Liver (tissue), 10 donors: ENCODE measurements at places on chromosomes 7 and 10. TPM values are rescaled to one million over a fixed set of nuclear protein-coding genes. Genes with fewer than 3 reads are reported as not detected.

DNA sequence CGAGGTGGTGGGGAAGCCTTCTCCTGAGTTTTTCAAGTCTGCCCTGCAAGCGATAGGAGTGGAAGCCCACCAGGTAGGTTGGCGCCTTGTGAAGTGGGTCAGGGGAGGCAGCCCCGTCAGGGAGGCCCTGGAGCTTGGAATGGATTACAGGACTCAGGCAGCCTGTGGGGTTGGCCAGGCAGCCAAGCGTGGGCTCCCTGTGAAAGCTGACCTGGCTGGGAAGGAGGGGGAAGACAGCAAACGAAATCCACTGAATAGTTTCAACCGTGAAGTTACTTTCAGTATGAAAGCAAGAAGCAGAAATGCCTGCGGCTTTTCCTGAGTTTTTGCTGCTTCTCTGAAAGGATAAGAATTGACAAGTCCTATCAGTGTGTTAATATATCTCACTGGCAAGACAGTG is 36.4 kb downstream of the LHPP start:
- no peak for DNase-seq

The OGDHL gene
- total RNA-seq, result 5.2 TPM

GRCh38 chr7:691361-692045 is 35.0 kb upstream of the DNAAF5 start:
- DNase-seq, result no peak

The CLDN3 gene
- 3.6 TPM for total RNA-seq

DNA sequence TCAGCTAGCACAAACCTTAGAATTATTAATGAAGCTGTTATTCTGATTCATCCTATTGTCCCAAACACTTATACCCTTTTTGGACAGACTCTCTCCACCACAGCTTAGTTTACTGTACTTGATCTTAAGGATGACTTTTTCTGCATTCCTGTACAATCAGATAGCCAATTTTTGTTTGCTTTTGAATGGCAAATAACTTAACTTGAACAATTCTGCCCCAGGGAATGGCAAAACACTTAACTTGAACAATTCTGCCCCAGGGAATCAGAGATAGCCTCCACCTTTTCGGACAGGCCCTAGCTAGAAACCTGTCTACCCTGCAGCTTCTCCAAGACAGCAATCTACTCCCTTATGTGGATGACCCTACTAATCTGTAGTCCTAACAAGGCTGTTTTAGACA is 668.0 kb upstream of the LRRTM3 start:
- no peak for DNase-seq

GRCh38 chr10:72056113-72056512 is 32.2 kb downstream of the SPOCK2 start:
- DNase-seq, result no peak

The LRRTM3 gene
- not detected for total RNA-seq

DNA sequence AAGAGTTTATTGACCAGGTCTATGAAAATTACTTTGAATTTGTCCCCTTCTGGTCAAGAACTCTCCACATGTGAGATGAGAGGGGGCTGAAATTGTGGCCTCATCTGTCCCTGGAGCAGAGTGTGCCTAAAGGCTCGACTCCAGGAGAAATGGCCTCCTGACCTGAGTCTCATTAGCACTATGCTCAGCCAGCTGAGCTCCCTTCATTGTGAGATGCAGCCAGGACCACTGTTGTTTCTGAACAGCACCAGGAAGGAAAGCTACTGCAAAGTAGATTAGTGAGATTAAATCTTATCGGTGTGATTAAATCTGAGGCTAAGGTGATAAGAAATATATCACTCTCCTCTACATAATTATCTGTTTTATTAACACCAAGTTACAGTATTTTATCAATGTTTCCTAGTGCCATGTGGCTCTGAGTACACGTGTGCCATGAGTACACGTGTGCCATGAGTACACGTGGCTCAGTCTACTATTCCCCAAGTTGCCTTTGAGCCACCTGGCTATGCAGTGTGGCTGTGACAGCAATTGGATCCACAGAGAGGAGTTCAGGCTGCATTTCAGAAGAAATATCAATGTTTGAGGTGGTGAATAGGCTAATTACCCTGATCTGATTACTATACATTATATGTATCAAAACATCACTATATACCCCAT is 126.9 kb downstream of the IPMK start:
- DNase-seq, result no peak

DNA sequence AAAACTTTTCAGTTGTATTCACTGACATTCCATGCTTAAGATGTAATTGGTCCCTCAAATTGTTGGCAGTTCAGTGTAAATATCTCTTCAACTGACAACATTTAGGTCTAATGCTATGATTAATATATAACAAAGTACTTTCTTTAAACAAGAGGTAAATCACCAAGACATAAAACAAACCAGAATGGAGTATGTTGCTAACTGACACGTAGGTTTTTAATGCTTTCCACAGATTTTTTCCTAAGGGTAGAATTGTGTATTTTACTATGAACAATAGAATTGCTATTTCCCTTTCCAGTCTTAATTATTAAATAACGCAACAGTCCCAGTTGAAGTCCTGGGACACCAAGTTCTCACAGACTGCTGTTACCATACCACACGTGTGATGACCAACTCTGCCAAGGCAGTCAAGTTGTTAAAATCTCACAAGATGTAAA is 4.1 kb downstream of the JCAD start:
- no peak for DNase-seq

- no peak for DNase-seq
Measured at GRCh38 chr7:103116991-103117390, 31.9 kb downstream of the NAPEPLD start.

- no peak for DNase-seq
Measured at GRCh38 chr7:102914585-102914984, 1.8 kb downstream of the LRRC17 start.

The GPR15LG gene
- total RNA-seq, result not detected

The AKR1C8 gene
- not detected for total RNA-seq

The HOXA7 gene
- total RNA-seq, result under 0.01 TPM

DNA sequence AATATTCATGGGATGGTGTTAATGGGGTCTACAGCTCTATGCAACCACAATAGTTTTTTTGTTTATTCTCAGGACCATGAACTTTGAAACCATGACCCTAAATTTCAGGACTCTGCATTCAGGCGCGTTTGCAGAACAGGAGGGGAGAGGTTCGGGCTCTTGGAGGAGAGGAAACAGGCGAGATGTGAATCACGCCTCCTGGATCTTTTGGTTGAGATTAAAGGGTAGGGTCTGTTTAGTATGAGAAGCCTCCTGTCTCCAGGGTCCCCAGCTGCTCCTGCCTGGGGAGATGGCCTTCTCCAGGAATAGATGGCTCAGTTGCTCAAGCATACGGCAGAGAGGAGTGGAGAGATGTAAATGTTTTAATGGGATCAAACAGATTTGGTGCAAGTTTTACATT is 18.2 kb downstream of the TLL2 start:
- no peak for DNase-seq

The FAM185A gene
- total RNA-seq, result 20.7 TPM

DNA sequence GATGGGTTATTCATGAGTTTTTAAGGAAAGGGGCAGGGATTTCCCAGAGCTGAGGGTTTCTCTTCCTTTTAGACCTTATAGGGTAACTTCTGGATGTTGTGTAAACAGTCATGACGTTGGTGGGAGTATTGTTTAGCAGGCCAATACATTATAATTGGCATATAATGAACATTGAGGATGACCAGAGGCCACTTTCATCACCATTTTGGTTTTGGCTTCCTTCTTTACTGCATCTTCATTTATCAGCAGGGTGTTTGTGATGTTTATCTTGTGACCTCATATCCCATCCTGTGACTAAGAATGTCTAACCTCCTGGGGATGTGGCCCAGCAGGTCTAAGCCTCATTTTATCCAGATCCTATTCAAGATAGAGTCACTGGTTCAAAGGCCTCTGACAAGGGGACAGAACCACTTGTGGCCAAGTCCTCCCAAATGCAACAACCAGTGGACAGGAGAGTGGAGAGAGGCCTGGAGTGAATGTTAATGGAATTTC is 77.3 kb upstream of the RPA3 start:
- DNase-seq, result no peak

DNA sequence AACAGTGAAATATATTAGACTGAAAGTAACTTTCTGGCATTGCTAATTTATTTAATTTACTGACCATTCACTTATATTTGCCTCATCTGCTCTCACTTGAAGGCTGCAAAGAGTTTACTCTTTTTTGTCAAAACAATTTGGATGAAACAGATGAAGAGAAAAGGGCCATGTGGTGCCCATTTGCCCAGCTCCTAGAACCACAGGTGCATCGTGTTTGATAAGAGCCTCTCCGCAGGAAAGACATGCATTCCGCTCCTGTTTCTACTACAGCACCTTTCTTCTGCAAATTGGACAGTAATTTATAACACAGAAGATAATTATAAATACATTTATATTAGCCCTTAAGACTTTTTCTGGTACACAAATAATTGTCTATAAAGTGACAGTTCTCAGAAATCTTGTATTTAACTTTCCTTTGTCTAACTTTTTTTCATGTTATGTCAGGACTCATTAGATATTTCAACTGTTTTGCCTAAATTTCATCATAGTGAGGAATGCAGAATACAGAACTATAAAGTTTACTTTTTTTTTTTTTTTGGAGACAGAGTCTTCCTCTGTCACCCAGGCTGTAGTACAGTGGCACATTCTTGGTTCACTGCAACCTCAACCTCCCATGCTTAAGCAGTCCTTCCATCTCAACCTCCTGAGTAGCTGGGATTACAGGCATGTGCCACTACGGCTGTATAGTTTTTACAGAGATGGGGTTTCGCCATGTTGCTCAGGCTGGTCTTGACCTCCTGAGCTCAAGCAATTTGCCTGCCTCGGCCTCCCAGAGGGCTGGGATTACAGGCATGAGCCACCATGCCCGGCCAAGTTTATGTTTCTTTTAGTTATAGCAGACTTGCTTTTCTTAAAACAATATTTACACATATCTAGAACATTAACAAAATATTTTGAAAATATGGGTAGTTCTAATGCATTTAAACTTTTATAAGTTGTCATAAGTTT is 869 bp downstream of the LAMB4 start:
- no peak for DNase-seq

- no peak for DNase-seq
Measured at GRCh38 chr10:33277135-33277536, 57.3 kb downstream of the NRP1 start.

GRCh38 chr7:75980430-75981202 is 13.8 kb downstream of the TMEM120A start:
- DNase-seq, result no peak

GRCh38 chr7:3439333-3440030 is 138.4 kb downstream of the SDK1 start:
- DNase-seq, result no peak

The KIAA1549 gene
- total RNA-seq, result 0.50 TPM

The CHAT gene
- not detected for total RNA-seq
